Heart left ventricle (tissue), 16 donors: ENCODE measurements at places on chromosomes 16 and 17.

- H3K4me1 ChIP-seq, result peaks cover 24% of the 10 kb centered on the region
- no peaks in the 10 kb centered on the region for H3K27me3 ChIP-seq
- H3K36me3 ChIP-seq, result no peaks in the 10 kb centered on the region
- DNase-seq, result no peak
- no peak overlapping the region for H3K4me3 ChIP-seq
Observed at GRCh38 chr16:67111951-67112444, 2.3 kb downstream of the PHAF1 start.

DNA sequence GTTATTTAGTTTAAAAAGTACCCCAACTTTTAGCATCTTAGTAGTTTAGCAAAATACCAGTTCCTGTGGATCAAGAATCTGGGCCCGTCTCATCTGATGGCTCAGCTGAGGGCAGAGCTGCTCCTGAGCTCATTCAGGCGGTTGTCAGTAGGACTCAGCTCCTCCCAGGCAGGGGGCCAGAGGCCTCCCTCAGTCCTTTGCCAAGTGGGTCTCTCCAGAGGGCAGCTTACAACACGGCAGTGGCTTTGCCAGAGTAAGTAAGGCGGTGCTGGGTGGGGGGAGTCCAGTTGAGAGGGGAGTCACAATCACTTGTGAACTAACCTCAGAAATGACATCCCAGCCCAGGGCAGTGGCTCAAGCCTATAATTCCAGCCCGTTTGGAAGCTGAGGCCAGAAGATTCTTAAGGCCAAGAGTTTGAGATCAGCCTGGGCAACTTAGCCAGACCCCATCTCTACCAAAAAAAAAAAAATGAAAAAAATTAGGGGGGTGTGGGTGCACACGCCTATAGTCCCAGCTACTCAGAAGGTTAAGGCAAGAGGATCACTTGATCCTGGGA, 81.5 kb upstream of the MED9 start:
- H3K27me3 ChIP-seq, result no peaks in the 10 kb centered on the region
- H3K4me3 ChIP-seq, result no peak overlapping the region
- H3K4me1 ChIP-seq, result no peaks in the 10 kb centered on the region
- H3K36me3 ChIP-seq, result no peaks in the 10 kb centered on the region

- peaks cover 33% of the 10 kb centered on the region for H3K4me1 ChIP-seq
- H3K27ac ChIP-seq, result peak overlapping the region; percentile 15
- H3K4me3 ChIP-seq, result peak overlapping the region; percentile 52
- no peaks in the 10 kb centered on the region for H3K36me3 ChIP-seq
Observed at GRCh38 chr17:7440113-7440833, 961 bp downstream of the FGF11 start.

GRCh38 chr17:57755480-57756070, 10.5 kb upstream of the CCDC182 start:
- H3K27me3 ChIP-seq, result no peaks in the 10 kb centered on the region
- DNase-seq, result no peak
- H3K4me3 ChIP-seq, result no peak overlapping the region
- no peaks in the 10 kb centered on the region for H3K4me1 ChIP-seq
- H3K27ac ChIP-seq, result no peak overlapping the region
- no peaks in the 10 kb centered on the region for H3K36me3 ChIP-seq
